ENCODE measurements at places on chromosomes 7 and 10.

GRCh38 chr10:124496150-124496549 lies 34.5 kb downstream of the LHPP start:
- DNase-seq: no peak

GRCh38 chr10:59891349-59891748 lies 15.0 kb downstream of the CCDC6 start:
- DNase-seq: no peak

DNA sequence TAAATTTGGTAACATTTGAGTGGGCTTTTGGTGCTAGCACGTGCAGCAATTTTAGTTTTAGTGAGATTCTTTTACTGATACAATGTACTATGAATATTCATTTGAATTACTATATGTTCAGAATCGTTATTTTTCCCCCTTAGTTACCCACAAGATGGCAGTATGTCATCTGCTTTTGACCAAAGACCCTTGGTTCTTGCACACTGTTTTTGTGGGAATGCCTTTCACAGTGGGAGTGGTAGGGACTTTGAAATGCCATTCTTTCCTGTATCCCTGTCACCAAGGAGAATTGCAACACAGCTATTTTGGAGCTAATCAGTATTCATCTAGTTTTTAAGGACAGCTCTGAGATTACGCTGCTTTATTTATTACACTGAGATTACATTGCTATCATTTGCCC lies 40.6 kb downstream of the SEC23IP start:
- DNase-seq: no peak

GRCh38 chr7:75691793-75692543 lies 46.8 kb downstream of the HIP1 start:
- no peak for DNase-seq

DNA sequence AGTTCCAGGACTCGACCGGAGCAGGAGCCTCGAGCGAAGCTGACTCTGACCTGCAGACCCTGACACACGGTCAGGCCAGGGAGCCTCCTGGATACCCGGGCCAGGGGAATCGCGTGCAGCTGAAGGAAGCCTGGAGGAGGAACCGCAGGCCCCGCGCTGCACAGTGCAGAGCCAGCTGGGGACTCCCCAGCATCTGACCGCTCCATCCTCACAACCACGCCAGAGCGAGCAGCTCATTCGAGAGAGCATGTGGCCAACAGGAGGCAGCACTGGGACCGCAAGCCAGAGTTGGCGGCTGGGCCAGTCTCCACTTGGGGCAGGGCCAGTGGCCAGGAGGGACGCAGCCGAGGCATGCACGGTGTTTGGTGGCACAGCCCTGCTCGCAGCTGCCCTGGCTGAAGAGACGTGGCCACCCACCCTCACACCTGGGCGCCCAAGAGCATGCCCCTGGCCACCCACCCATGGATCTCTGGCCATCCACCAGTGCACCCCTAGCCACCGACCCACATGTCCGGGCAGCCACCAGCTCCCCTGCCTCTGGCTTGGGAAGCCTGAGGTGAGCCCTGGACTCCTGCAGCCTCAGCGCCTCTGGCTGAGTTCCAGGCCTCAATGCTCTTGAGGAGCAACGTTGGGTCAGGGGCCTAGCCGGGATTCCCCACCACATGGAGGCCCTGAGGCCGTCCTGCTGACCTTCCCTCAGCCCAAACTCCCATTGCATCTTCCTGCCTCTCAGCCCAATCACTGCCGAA lies 213.9 kb downstream of the ELFN1 start:
- DNase-seq: no peak

GRCh38 chr10:77849039-77849664 lies 77.4 kb downstream of the DLG5 start:
- DNase-seq: no peak

- DNase-seq: no peak
These were observed 9.1 kb upstream of the SCART1 start for GRCh38 chr10:133444342-133445267.

- no peak for DNase-seq
These were observed 191.3 kb upstream of the PODXL start for GRCh38 chr7:131747658-131748232.

- no peak for DNase-seq
These were observed 15.3 kb upstream of the ASB4 start for GRCh38 chr7:95470452-95470851.

DNA sequence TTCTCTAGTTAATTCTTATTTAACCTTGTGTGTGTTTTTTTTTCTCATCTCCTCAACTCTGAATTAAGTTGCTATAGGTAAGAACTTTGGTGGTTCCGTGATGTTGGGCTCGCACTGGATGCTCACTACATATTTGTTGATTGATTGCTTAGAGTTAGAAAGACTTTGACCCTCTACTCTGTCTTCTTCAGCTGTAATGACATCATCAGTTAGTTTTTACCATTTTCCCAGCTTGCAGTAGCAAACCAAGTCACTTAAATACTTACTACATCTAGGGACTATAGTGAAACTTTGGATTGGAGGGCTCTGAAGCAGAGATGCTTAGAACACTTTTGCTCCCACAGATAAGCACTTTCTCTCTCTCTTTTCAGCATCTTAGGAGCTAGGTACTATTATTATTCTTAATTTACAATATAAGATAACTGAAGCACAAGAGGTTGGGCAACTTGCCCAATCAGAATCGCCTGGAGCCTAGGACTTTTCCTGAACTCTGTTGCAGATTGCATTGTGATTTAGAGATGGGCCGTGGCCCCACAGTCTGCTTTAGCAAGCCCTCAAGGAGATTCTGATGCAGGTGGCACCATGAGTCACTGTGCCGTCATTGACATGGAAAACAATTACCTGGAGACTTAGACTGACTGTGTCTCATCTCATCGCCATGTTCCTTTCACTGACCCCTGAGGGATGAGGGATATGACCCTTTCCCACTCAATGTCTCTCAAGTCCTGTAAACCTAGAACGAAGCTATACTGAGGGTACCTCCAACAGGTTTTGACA lies 471.9 kb upstream of the PODXL start:
- no peak for DNase-seq

- DNase-seq: no peak
These were observed 8.4 kb downstream of the RALA start for GRCh38 chr7:39631736-39632308.

- no peak for DNase-seq
These were observed 73.5 kb upstream of the VIPR2 start for GRCh38 chr7:159218170-159218569.

- no peak for DNase-seq
These were observed 269.1 kb downstream of the SUGCT start for GRCh38 chr7:40403703-40404476.

- no peak for DNase-seq
These were observed 85.2 kb upstream of the PIK3CG start for GRCh38 chr7:106779877-106780276.

GRCh38 chr10:70575874-70576802 lies 26.4 kb downstream of the PRF1 start:
- peak; percentile 48 for DNase-seq

DNA sequence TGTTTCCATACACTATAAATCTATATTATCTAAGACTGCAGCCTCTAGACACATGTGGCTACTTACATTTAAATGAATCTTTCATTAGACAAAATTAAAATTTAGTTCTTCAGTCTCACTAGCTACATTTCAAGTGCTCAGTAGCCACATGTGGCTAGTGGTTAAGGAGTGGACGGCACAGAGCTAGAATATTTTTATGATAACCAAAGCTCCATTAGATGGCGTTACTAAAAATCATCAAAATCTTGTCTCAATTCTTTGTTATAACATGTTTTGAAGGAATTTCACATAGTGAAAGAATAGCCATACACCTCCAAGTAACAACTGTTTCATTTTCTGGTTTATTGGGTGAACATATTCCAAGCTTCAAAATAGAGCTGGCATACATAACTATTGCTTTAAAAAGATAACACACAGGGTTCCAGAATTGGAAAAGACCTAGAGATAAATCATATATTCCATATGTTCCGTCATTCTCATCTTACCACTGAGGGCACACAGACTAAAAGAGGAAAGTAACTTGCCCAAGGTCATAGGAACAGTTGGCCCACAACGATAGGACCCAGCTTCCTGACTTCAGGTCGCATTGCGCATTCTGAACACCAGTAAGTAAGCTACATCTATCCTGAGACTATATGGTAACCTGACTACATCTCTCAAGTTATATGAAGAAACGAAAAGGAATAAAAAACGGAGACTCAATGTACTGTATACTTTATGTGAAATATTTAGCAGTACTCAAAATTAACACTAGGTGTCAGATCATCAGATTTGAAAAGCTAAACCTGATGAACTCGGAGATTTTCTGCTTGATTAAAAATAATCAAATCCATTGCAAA lies 66.6 kb downstream of the CAV1 start:
- no peak for DNase-seq

DNA sequence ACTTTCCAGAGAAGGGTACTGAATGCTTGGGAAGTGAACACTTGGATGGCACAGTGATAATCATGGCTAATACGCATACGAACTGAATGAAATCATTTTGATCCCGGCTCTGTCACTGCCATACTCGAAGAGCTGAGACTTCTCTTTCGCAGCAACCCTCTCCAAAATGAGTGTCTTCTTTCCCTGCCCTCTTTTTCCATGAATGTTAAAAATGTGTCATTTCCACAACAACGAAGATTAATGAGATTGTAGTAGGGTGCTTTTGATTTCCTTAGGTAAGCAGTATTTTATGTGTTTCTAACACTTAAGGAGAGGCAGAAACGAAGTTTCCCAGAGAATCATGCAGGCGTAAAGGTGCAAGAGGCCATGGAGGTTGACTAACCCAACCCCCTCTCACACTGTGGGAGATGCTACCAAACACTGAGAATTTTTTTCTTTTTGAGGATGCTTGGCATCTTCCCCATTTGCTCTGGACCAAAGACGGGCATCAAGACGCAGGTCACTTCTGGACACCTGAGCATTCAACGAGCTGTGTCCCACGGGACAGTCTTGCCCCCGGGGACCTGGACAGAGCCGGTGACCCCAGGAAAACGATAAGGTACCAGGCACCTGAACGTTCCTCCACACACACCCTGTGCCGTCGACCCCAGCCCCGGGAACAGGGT lies 823 bp downstream of the COPG2 start:
- peak; percentile 36 for DNase-seq

GRCh38 chr7:142560166-142560565 lies 189.1 kb upstream of the PRSS1 start:
- DNase-seq: no peak

DNA sequence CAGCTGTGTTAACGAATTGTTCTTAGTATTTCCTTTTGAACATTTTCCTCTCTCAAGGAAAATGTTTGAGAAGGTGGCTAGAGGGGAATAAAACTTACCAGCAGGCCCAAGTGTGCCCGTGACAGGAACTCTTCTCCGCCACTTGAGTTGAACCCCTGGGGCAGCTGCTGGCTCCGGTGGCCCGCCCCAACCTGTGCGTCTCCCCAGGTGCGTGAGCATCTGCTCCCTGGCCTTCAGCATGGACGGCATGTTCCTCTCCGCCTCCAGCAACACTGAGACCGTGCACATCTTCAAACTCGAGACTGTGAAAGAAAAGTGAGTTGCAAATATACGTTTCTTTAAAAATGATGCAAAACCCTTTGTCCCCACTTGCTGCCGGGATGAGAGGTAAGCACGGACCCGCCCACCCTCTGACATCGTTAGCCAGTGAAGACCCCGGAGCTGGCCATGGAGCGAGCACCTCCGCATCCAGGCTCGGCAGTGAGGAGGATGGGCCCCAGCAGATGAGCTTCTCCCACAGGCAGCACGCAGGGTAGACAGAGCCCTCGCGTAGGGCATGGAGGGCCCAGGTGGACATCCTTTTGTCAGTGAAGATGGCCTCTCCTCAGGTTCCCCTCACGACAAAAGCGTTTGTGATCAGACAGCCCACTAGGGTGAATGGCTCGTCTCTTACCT lies 35.7 kb downstream of the WIPI2 start:
- DNase-seq: no peak

- DNase-seq: no peak
These were observed 516.4 kb downstream of the GLRX3 start for GRCh38 chr10:130652544-130652943.

DNA sequence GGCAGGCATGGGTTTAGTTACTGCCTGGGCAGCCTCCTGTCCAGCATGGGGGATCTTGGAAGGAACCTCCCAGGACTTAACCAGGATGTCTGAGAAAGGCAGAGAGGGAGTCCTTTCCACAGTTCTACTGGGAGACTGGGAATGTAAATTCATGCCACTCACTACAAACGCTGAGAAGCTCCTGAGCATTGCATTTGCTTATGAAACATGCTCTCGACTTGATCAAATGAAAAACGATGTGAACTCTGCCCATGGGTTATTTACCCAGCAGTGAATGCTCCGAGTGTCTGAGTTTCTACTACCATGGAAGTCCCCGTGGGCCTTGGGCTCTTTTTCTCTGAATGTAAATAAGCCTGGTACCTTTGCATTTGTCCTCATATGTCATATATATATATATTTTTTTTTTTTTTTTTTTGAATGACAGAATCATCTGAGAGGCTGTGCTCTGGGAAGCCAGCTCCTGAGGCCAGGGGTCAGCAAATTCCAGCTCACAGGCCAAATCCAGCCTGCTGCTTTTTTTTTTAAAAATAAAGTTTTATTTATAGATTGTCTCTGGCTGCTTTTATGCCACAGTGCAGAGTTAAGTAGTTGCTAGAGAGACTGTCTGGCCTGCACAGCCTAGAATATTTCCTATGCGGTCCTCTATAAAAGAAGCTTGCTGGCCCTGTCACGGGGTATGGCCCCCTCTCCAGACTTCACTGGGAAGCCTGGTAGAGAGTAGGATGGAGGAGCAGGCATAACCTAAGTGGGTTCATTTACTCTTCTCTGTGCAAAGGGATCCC lies 21.4 kb upstream of the RAPGEF5 start:
- DNase-seq: no peak

DNA sequence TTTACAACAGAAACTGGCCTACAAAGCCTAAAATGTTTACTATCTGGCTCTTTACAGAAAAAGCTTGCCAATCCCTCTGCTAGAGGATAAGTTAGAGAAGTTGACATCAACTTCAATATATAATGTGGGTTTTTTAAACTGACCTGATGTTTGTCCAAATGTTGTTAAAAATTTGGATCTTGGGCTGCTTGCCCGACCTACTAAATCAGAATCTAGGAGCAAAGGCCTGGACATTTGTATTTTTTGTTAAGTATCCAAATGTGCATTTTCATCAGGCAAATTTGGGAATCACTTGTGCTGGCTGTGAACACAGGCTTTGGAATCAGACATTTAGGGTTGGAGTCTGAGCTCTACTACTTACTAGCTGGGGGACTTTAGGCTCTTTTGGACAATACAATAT lies 252.7 kb upstream of the CSTF2T start:
- no peak for DNase-seq

Data from natural killer cell (primary cell).